RKO (cell line): ENCODE measurements at places on chromosomes 3 and 15.

- no peak for DNase-seq
Measured at GRCh38 chr3:160065282-160065681, 76.6 kb downstream of the IL12A start.

GRCh38 chr3:4693620-4694019 is 200.5 kb downstream of the ITPR1 start:
- DNase-seq, result no peak

DNA sequence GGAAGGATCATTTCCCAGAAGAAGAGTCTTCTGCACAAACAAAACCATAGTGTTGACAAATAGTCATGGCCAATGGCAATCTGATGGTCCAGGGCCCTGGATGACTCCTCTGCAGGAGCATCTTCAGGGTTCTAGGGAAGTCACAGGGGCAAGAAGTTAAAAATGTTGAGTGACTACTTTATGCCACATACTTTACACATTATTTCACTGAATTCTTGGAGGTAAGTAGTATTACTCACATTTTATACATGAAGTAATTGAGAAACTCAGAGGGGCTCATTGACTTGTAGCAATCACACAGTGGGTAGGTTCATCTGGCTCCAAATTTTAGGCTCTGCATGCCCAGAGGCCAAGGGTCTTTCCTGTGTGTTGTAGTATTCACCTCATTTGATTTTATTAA is 430.2 kb upstream of the MCTP2 start:
- DNase-seq, result no peak

- DNase-seq, result peak; percentile 52
Measured at GRCh38 chr15:68278595-68279405, 1.3 kb downstream of the FEM1B start.

- DNase-seq, result no peak
Measured at GRCh38 chr3:196049653-196050052, 32.2 kb downstream of the TFRC start.

DNA sequence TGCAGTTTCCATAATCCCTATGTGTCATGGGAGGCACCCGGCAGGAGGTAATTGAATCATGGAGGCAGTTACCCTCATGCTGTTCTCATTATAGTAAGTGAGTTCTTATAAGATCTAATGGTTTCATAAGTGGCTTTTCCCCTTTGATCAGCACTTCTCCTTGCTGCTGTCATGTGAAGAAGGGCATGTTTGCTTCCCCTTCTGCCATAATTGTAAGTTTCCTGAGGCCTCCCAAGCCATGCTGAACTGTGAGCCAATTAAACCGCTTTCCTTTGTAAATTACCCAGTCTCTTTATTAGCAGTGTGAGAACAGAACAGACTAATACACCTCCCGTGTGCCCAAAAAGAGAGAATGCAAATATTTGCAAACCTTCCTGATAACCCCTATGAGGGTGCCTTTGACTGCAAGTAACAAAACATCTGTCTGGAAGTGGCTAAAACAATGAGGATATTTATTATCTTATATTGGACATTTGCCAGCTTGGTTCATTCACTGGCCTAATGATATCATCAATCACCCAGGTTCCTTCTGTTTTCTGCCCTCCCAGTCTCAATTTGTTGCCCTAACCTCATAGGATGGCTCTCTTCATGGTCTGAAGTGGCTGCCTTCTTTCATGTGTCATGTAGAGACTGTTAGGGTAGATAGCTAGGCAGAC is 68.7 kb downstream of the BHLHE40 start:
- no peak for DNase-seq

GRCh38 chr3:127493924-127494646 is 96.4 kb downstream of the TPRA1 start:
- no peak for DNase-seq
